ENCODE measurements at places on chromosomes 6 and 20. TPM values are rescaled to one million over a fixed set of nuclear protein-coding genes. Genes with fewer than 3 reads are reported as not detected.

The ZNF334 gene
- not detected for total RNA-seq

The CRYBG1 gene
- total RNA-seq: 0.55 TPM

The TNFAIP3 gene
- total RNA-seq: 11.9 TPM

The TFAP2D gene
- total RNA-seq: not detected

The PLAGL2 gene
- 13.2 TPM for total RNA-seq

The SLC17A5 gene
- 8.7 TPM for total RNA-seq

The MROH8 gene
- total RNA-seq: 0.79 TPM

The UTRN gene
- total RNA-seq: 8.4 TPM

The CDH26 gene
- 0.18 TPM for total RNA-seq

The GMPR gene
- 0.30 TPM for total RNA-seq

The UBE3D gene
- total RNA-seq: 4.4 TPM

The SLC12A5 gene
- total RNA-seq: 11.6 TPM

The BPI gene
- not detected for total RNA-seq

The POPDC3 gene
- total RNA-seq: 30.1 TPM

The SLC22A16 gene
- not detected for total RNA-seq

The TOMM34 gene
- 42.6 TPM for total RNA-seq

The PM20D2 gene
- 11.6 TPM for total RNA-seq

The DNMT3B gene
- total RNA-seq: 4.6 TPM

The AVP gene
- not detected for total RNA-seq

The LIN28B gene
- total RNA-seq: 1.8 TPM

The PACRG gene
- not detected for total RNA-seq

The ZNF343 gene
- total RNA-seq: 14.0 TPM

The THBS2 gene
- not detected for total RNA-seq

The MICA gene
- total RNA-seq: 29.4 TPM

The AIF1 gene
- total RNA-seq: not detected

The HLA-DQA2 gene
- not detected for total RNA-seq

The POLH gene
- total RNA-seq: 8.3 TPM

The DDX43 gene
- total RNA-seq: not detected

The IRAK1BP1 gene
- 0.71 TPM for total RNA-seq

The GPR6 gene
- total RNA-seq: not detected

All from A549 treated with CpdA at 1 μM for 4 hours (cell line).